Glomerular endothelial cell (primary cell): ENCODE measurements at places on chromosomes 6 and 20. TPM values are rescaled to one million over a fixed set of nuclear protein-coding genes. Genes with fewer than 3 reads are reported as not detected.

DNA sequence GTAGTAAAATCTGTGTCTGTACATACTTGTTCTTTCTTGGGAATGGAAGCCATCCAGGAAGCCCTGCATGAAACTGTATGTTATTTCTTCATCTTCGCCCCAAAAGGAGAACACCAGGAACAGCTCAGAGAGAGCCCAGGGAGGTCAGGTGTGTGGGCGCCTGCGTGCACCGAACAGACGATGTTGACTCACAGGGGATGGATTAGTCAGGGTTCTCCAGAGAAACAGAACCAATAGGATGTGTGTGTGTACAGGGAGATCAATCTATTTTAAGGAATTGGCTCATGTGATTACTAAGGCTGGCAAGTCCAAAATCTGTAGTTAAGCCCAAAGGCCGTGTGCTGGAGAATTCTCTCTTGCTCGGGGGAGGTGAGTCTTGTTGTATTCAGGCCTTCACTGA lies 45.7 kb downstream of the RNASET2 start:
- no peak for DNase-seq

GRCh38 chr20:47724910-47725247 lies 60.4 kb downstream of the SULF2 start:
- no peak for DNase-seq

DNA sequence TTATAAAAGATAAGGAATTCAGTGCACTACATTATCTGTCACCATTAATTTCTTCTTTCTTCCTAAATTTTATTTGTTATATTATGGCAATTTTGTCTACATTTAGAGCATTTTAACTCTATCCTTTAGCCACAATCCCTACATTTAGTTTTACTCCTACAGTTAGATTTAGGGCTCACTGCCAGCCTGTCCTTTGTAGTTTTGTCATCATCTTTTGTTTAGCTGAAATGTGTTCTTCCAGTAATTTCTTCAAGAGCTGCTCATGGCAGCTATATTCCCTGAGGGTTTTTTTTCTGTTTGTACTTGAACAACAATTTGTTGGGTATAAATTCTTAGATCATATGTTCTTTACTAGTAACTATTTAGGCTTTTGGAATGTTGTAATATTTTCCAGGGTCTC lies 72.7 kb upstream of the B3GAT2 start:
- DNase-seq, result no peak

- DNase-seq, result no peak
These were observed 45.8 kb upstream of the SYNDIG1 start for GRCh38 chr20:24423390-24424313.

DNA sequence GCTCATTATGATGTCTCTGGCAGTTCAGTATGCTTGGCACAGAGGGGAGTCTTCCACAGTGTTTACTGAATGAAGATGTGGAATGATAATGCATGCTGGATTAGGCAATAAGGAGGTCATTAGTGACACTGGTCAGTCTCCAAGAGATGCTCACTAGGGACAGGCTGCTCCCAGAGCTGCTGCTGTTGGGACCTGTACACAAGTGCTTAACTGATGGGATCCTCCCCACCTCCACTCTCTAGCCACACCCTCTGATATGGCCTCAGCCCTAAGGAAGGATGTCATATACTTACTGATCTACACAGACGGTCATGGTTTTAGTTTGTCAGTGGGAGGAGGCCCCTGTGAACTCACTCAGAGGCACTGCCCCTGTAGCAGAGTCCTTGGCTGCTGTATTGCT lies 73.4 kb downstream of the MYB start:
- DNase-seq, result no peak

DNA sequence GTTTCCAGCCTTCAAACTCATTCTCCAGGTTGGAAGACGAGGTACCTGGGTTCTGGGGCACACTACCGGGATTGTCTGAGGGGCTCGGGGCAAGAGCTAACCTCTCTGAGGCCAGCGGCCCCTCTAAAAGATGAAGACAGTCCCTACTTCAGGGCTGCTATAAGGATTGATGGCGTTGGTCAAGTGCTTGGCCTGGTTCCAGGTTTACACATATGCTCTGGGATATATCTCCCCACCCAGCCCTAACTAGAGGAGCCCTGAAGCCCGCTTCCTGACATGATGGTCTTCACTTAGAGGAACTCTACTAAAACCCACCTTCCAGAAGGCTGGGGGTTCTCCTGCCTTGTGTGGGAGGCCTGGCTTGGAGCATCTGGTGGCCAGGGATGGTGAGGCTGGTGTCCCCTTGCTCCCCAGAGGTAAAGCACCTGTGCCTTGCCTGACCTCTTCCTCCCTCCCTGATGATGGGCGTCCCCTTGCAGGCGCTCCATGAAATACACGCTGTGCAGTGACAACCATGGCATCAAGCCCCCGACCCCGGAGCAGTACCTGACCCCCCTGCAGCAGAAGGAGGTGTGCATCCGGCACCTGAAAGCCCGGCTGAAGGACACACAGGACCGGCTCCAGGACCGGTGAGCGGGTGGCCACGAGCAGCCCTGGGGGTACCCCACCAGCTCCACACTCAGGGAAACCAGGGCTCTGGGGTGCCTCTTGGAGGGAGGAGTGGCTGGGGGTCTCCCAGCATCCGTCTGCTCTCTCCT lies 28.7 kb downstream of the SDCBP2 start:
- DNase-seq, result no peak

DNA sequence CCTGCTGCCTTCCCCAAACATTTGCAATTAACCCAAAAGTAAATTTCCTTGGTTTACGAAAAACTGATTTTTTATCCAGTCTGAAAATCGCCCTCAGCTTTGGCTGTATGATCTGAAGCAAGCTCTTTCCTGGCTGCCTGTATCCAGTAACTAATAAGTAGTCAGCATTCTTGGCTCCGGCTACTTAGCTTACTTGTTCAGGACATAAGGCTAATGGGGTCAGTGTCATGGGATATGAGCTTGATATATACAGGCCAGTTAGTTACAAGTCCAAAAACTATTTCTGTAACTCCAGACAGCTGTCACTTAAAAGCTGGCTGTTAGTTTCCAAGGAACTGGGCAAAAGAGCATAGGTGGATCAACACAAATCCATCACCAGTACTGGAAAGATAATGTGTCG lies 56.2 kb downstream of the KHDC1L start:
- DNase-seq, result no peak

ADGRF4 gene
- total RNA-seq, result 0.10 and 0.18 TPM in 2 replicates

CALHM5 gene
- total RNA-seq, result 4.8 and 5.5 TPM in 2 replicates

KHDRBS2 gene
- not detected in 2 replicates for total RNA-seq

DDX43 gene
- 1.2 TPM in 1 of 2 replicates, not detected in the other for total RNA-seq
